Activated T-cell treated with anti-CD3 and anti-CD28 coated beads, Interleukin-2, amount 50 U/mL, for 1 hour (primary cell): ENCODE measurements at places on chromosomes 7 and 10.

DNA sequence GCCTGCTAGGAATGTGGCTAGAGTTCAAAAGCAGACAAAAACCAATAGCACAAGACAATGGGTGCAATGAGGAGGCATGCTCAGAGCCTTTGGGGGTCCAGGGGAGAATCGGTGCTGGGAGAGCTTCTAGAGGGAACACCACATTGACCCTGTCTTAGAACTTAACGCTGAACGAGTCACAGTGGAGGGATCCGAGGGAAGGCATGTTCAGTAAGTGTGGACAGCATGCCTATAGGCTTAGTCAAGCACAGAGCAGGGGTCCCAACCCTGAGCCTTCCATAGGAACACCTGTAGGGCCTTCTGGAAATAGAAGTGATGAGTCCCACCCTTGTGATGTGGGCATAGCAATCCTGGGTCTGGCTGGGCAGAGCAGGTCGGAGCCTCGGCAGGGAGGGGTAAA lies 148.7 kb downstream of the PKD1L1 start:
- DNase-seq = no peak

- no peak for DNase-seq
These were observed 44.3 kb downstream of the TET1 start for GRCh38 chr10:68604441-68604840.

GRCh38 chr10:129459762-129460539 lies 7.1 kb upstream of the MGMT start:
- DNase-seq = no peak

DNA sequence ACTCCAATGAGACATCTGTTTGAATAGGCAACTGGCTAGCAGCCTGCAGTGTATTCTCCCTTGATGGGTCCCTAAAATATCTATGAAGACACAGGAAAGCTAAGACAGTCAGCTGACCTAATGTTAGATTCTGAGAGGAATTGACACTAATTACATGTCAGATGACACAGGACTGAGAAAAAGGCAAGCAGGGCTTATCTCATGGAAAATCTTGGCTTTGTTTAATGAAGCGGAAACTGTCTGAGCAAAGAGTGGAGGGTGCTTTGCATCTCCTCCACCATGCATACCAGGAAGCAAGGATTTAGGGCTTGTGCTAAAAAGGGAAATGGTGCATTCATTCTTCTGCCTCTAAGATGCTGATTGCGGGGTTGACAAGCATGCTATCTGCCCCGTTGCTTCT lies 135.5 kb upstream of the GLI3 start:
- no peak for DNase-seq

GRCh38 chr7:127792528-127793342 lies 140.7 kb downstream of the SND1 start:
- DNase-seq = peak; percentile 21

DNA sequence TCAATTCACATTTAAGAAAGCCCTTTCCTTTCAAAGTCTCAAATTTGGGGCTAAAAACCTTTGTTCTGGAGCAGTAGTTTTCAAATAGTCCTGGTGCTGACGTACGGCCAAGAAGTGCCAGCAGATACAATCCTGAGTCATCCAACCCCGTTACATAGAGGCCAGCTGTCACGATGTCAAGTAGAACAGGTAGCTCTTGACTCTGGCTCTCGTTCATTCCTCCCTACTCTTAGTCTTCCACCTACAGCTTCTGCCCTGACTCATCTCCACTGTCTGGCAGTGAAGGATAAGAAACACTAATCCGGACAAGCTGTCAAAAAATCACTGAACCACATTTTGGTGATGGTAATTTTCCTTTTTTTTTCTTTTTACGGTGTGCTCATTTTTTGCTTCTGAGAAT lies 132.4 kb upstream of the PTN start:
- no peak for DNase-seq

DNA sequence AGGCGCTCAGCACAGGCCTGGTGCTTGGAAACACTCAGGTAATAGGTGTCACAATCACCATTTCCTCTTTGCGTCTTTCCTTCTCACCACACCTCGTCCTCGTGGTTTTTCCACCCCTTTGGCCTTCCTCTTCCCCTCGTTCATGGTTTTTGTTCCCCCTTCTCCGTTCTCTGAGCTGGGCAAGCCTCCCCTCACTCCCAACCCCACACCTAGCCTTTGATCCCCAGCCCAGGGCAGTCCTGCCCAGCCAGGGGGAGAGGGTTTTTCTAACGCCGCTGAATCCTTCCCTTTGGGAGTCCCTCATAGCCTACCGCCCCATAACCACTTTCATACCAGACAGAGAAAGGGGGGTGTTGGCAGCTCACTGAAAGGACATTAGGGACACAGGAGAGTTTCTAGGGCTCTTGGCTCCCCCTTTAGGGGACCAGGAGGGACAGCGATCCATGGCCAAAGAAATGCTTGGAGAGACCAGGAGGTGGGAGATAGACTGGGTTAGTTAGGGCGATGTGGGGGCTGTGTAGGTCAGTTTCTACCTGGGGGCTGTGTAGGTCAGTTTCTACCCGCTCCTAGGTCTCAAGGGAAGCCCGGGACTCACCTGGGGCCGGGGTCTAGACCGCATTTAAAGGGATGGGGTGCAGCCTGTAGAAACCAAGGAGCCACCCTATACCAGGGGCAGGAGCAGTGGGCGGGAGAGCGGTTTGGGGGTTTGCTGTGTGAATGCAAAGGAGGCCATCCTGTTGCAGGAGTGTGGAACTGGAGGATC lies 1.4 kb downstream of the EPHB4 start:
- no peak for DNase-seq

GRCh38 chr10:49183596-49184542 lies 4.3 kb downstream of the TMEM273 start:
- DNase-seq = no peak

- DNase-seq = no peak
These were observed 100.8 kb downstream of the C10orf90 start for GRCh38 chr10:126569513-126570244.

DNA sequence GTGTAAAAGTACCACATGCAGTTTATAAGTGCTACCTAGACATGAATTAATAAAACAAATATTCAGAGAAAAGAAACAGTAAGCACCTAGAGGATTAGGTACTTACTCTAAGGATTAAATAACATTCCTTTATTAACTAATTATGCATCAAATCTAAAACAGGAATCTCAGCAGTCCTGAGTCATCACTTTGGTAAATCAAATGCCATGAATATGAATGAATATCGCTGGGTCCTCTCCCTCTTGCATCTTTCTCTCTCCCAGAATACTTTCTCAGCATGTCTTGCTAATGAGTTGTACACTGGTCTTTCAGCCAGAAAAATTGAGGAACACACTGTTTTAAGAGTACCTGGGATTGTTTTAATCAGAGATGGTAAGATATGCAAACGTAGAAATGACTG lies 225.5 kb upstream of the NFE2L3 start:
- DNase-seq = no peak
